GM23338 (cell line): ENCODE measurements at places on chromosomes 12 and 14. TPM values are rescaled to one million over a fixed set of nuclear protein-coding genes. Genes with fewer than 3 reads are reported as not detected.

Gene SERPINA10
- not detected in 2 replicates for total RNA-seq

Gene CDKN3
- total RNA-seq: 36.3 and 61.7 TPM in 2 replicates

GRCh38 chr12:101703487-101703886, 6.0 kb downstream of the CHPT1 start:
- peak; percentile 36 for DNase-seq
- no peak overlapping the region for H3K27ac ChIP-seq
- no peaks in the 10 kb centered on the region for H3K36me3 ChIP-seq

Gene PDZRN4
- 0.90 TPM in 1 of 2 replicates, not detected in the other for total RNA-seq

GRCh38 chr14:105275267-105275946, 25.4 kb downstream of the BRF1 start:
- H3K27ac ChIP-seq: no peak overlapping the region; the same call in 1 of the 2 replicates
- H3K27me3 ChIP-seq: no peaks in the 10 kb centered on the region
- no peaks in the 10 kb centered on the region for H3K36me3 ChIP-seq
- no peaks in the 10 kb centered on the region for H3K4me1 ChIP-seq
